ENCODE measurements at places on chromosomes 2 and 18.

DNA sequence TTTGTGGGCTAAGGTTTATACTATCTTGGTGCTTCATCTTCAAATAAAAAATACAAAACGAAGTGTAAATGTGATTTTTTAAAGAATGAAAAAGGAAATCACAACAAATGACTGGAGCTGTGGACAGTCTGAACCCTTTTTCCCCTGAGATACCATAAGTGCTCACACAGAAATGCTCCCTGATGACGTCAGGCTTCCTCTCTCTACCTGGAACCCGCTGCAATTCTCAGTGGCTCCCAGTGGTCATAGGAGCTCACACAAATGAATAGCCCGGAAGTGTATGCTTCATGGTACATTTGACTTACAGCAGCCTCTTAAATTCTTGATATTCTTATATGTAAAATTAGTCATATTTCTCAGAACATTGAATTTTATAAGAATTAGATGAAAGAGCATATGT, 249.7 kb upstream of the GYPC start:
- no peak for DNase-seq

GRCh38 chr2:47897883-47898731, 8.2 kb downstream of the FBXO11 start:
- no peak for DNase-seq

GRCh38 chr18:26477828-26478466, 70.4 kb downstream of the KCTD1 start:
- no peak for DNase-seq

- no peak for DNase-seq
Observed at GRCh38 chr2:8457699-8458502, 224.0 kb upstream of the ID2 start.

- DNase-seq: peak; percentile 99
Observed at GRCh38 chr2:70086278-70086837, 919 bp upstream of the PCBP1 start.

GRCh38 chr18:74378179-74378682, 62.6 kb downstream of the C18orf63 start:
- no peak for DNase-seq

GRCh38 chr18:75183524-75183923, 25.4 kb downstream of the PTGR3 start:
- no peak for DNase-seq

GRCh38 chr2:2832657-2833056, 501.6 kb upstream of the MYT1L start:
- no peak for DNase-seq

DNA sequence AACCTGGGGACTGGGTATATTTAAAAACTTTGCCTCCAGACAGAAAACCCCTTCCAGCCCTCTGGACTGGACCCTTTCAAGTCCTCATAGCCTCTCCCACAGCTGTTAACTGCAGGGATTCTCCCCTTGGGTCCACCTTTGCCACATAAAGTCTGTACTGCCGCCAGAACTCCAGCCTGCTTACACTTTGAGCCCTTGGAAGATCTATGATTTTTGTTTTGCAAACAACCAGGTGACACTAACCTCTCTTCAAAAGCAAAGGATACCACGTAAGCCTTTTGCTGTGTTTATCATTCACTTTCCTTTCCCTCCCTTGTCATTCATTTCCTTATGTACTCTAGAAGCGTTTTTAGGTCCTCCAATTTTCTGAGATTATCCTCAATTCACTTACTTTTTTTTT, 4.1 kb upstream of the AGXT start:
- no peak for DNase-seq
